ENCODE measurements at places on chromosomes 7 and 10.
A peak's percentile ranks its signal among the peaks of the same experiment; 100 is the strongest.

GRCh38 chr10:62856021-62856420, 39.9 kb upstream of the EGR2 start:
- no peak for DNase-seq

GRCh38 chr10:13784067-13784466, 197.3 kb downstream of the PRPF18 start:
- DNase-seq: no peak

- no peak for DNase-seq
Measured at GRCh38 chr10:117223693-117224430, 17.1 kb upstream of the SLC18A2 start.

DNA sequence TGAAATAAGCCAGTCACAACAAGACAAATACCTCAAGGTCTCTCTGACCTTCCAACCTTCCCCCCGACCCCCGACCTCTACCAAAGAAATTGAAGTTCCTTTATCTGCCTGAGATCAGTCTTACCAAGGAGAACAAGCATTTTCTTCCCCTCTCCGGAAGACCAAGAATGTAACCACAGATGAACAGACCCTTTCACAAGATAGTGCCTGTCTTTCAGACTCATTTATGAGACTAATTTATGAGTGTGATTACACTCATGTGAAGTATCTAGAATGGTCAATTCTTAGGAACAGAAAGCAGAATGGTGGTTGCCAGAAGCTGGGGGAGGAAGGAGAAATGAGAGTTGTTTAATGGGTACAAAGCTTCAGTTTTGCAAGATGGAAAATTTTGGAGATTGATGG, 108.9 kb upstream of the MKLN1 start:
- DNase-seq: no peak

- DNase-seq: no peak
Measured at GRCh38 chr7:80017101-80017698, 117.4 kb upstream of the GNAI1 start.

DNA sequence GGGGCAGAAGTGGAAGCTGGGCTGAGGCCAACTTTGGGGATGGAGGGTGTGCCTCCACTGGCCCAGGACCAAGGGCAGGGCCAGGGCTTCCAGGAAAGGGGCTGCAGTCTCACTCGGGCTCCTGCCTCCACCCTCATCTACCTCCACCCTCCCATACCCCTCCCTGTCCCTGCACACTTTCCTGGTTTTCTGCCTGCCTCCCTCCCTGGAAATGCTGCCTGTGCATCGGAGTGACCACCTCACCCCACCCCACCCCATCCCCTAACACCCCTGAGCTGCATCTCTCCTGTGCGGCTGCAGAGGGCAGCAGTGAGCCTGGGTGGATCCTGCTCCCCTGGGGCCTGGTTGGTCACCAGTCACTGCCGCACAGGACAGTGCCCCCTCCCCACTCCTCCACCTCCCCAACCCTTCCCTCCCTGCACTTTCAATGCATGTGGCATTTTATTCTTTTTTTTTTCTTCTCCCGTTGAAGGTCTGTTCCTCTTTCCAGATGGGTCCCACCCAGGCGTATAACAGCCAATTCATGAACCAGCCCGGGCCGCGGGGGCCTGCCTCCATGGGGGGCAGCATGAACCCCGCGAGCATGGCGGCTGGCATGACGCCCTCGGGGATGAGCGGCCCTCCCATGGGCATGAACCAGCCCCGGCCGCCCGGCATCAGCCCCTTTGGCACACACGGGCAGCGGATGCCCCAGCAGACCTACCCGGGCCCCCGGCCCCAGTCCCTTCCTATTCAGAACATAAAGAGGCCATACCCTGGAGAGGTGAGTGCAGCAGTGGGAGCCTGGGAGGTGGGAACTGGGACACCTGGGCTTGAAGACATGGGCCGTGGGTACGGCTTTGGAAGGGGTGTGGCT, 54.1 kb upstream of the PPIF start:
- DNase-seq: peak; percentile 50

GRCh38 chr10:60627778-60628748, 150.2 kb upstream of the CDK1 start:
- no peak for DNase-seq

DNA sequence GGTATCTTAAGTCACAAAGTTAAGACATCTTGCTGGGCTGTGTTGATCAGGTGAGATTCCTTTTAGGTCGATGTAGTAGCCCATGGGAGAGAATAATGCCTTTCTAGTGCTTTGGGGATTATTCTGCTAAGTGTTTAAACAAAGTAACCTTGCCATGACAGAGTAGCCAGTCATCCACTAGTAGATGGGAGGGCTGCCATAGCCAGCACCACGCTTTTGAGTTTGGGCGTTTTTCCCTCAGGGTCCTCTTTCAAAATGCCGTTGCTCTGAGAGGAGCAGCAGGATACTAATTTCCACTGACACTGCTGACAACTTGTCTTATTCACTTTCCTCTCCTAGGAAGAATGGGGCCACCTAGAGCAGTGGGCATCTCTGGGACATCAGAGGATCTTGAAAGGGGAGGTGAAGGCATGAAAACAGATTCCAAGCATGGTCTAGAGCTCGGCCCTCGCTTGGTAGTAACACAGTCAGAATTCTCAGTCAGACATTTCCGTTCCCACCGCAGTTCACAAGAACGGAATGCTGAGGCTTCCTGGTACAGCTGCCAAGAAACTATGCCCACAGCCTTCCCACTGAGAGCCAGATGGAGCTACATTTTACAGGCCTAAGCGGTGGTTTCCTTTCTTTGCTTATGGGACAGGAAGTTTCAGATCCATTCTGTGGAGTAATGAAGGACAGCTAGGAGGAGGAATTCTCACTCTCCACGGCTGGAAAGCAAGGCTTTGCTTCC, 15.3 kb upstream of the RSU1 start:
- no peak for DNase-seq

- no peak for DNase-seq
Measured at GRCh38 chr7:142320883-142321282, 63.0 kb upstream of the PRSS58 start.

DNA sequence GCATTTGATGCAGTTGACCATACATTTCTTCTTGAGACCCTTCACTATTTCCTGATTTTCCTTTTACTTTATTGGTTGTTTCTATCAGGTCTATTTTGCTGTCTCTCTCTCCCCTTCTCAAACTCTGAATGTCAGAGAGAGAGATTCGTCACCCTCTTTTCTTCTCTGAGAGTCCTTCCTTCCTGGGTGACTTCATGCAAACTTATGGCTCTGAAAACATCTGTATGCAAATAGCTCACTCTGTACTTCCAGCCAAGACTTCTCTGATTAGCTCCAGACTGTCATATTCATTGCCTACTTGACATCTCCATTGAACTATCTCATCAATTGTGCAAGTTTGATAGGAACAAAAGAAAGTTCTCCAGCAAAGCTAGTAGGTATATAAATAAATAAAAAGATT, 191.7 kb upstream of the KLF6 start:
- no peak for DNase-seq

GRCh38 chr10:118742782-118743181, 12.0 kb downstream of the CACUL1 start:
- no peak for DNase-seq

Data from D721Med (cell line).